CD8-positive, alpha-beta memory T cell (primary cell): ENCODE measurements at places on chromosomes 11 and 22.

DNA sequence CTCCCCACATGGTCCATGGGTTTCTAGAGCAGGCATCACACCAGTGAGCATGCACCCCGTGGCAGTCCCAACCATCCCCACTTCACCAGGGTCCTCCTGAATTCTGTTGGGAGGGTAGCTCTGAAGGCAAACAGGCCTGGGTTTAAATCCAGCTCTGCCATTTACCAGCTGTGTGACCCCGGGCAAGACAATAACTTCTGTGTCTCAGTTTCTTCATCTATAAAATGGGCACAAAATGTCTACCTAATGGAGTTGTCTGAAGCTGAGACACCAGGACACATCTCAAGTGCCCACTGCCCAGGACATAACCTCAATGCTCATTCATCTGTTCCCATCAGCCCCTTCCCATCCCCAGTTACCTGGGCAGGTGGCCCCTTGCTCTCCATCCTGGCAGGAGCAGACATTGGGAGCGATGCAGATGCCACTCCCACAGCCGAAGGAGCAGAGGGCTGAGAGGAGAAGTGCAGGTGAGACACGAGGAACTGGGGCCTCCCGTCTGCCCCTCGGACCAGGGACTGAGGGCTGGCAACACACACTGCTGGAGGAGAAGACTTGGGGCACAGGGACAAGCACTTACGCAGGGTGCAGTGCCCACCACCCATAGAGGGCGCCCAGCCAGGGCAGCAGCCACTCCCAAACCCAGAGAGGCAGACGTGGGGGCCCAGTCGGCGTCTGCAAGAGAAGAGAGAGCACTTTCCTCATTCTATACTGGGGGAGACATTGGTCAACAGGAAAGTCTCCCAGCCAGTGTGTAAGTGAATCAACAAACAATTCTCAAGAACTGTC lies 4.0 kb downstream of the VWCE start:
- DNase-seq: no peak

- no peak for DNase-seq
These were observed 352.3 kb upstream of the B3GAT1 start for GRCh38 chr11:134764367-134764766.

- DNase-seq: no peak
These were observed 29.8 kb upstream of the EED start for GRCh38 chr11:86214710-86215109.

- DNase-seq: no peak
These were observed 8.6 kb downstream of the OMP start for GRCh38 chr11:77111277-77111676.

GRCh38 chr22:41482319-41482935 lies 13.5 kb downstream of the ACO2 start:
- DNase-seq: no peak

DNA sequence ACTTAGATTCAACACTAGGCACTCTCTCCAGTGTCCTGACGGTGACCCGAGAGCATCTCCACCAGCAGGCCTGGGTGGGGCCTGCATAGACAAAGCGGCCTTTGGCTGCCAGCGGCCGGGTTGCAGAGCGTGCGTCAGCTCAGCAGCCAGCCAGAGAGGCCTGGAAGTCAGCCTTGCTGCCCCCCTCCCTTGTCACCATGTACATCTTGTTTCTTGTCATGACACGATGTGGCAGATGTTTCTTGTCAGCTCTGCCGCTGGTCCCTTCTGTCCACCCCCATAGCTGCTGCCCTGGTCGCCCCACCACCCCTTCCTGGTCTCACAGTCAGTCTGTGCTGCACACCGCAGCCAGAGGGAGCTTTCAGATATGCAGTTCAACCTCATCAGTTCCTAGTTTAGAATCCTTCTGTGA lies 33.1 kb upstream of the CBX7 start:
- no peak for DNase-seq

- no peak for DNase-seq
These were observed 12.1 kb upstream of the ELFN2 start for GRCh38 chr22:37439347-37439746.

- no peak for DNase-seq
These were observed at the start of gene DLG2 for GRCh38 chr11:85627332-85627997. TSS of gene DLG2 (minus strand) at chr11:85627344.

GRCh38 chr11:58907780-58908179 lies 31.5 kb upstream of the GLYATL1 start:
- DNase-seq: no peak

GRCh38 chr11:1765871-1766718 lies 2.4 kb upstream of the CTSD start:
- no peak for DNase-seq

DNA sequence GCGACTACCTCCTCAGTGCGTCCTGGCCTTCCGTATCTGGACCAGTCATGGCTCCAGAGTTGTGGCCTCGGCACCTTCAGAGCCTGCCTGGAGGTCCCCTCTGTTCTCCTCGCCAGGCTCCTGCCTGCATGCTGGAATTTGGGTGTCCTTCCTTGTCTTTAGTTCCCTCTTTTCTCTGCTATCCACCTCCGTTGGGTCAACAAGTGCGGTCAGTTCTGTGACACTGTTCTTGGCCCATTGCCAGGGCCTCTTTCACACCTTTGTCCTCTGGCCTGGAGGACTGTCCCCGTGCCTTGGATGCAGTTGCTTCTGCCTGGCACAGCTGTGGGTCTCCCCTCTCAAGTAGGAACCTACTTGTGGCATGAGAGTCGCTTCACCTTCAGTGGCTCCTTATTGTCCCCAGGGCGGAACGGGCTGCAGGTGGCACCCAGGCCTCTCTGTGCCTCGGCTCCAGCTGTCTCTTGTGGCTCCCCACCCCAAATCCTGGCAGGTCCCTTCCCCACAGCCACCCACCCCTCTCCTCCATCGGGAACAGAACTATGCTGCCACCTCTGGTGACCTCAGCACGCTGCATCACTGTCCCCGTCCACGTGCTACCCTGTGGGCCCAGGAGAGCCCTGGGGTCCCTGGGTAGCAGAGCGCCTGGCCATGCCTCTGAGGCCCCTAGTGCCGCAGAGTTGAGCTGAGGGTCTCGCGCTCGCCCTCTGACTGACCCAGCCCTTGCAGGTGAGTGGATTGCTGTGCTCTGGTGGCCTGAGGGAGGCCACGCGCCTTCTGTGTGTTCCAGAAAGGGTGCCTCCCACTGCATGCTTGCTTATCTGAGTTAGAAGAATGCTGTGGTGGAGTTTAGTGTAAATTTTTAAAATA lies 4.7 kb downstream of the DGCR8 start:
- DNase-seq: no peak

DNA sequence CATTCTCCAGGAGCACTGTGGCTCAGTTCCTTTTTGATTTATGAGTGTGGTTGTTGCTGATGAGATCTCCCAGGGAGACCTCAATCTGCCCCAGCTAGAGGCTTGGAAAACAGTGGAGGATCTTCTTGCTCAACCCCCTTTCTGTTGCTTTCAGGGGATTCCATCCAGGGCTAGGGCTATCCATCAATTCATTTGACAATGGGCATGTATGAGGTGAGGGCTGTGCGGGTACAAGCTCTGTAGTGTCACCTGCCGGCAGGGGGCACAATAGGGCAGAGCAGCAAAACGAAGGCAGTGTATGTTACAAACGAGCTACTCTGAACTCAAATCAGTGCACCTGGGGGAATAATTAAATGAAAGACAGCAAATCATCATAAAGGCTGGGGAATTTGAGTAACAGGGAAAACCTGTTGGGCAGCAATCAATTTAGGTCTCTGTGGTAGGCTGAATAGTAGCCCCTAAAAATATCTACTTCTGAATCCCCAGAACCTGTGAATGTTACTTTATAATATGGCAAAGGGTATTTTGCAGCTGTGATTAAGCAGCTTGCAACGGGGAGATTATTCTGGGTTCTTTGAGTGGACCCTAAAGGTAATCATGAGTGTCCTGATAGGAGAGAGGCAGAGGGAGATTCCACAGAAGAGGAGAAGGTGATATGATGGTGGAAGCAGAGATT lies 170.3 kb upstream of the ZBED5 start:
- DNase-seq: peak; percentile 80

GRCh38 chr11:12276356-12276755 lies 101.0 kb upstream of the PARVA start:
- DNase-seq: no peak

DNA sequence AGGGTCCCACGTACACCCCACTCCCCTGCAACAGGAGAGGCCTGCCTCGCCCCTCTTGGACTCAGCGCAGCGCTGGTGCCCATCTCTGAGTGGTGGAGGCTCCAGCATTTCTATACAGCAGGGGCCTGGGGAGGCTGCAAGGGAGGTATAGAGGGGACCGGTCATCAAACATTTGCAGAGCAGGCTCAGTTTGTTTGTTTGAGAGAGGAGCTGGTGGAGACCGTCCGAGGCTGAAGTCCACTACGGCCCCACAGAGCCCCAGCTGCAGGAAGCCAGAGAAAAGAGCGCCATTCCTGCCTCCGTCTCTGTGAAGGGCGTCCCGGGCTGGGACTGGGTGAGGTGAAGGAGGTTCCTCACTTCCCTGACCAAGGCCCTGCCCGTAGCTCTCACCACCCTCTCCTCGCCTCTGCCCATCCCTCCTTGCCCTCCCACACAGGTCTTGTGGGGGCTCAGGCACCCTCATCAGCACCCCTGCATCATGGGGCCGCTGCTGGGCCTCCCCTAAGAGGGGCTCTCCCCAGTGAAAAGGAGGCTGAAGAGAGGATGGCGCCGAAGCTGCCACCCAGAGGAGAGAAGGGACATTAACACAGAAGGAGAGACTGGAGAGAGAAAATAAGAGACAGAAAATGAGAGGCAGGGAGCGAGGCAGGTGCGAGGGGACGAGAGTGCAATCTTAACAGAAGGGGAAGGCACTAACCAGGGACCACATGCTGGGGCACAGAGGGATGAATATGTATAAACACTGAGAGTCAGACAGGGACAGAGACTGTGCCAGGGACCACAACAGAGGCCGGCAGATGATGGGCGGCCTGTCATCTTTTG lies 24.5 kb downstream of the RPUSD4 start:
- no peak for DNase-seq

GRCh38 chr11:76207642-76208401 lies 1.5 kb upstream of the WNT11 start:
- DNase-seq: peak; percentile 66

GRCh38 chr11:11302565-11302964 lies 50.5 kb downstream of the CSNK2A3 start:
- no peak for DNase-seq

- DNase-seq: no peak
These were observed 348.2 kb downstream of the GUCY1A2 start for GRCh38 chr11:106670069-106670468.

GRCh38 chr22:38845004-38845740 lies 1.3 kb upstream of the NPTXR start:
- DNase-seq: no peak

DNA sequence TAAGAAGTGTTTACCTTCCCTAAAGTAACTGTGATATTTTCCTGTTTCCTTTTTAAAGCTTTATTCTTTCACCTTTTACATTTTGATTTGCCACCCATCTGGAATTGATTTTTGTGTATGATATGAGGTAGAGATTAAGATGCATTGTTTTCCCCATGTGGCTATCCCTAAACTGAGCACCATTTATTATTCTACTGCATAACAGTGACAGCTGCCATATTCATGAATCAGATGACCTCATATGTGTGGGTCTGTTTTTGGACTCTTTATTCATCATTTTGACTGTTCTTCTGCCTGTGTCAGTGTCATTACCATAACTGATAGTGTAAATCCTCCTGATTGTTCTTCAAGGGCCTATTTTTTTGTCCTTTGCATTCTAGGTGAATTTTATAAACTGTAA lies 50.8 kb downstream of the HIPK3 start:
- DNase-seq: no peak

- DNase-seq: peak; percentile 42
These were observed 23.2 kb upstream of the ZBTB16 start for GRCh38 chr11:114036147-114036811.

- DNase-seq: no peak
These were observed 82.6 kb downstream of the ADAMTS15 start for GRCh38 chr11:130531061-130531460.

- DNase-seq: no peak
These were observed 6.9 kb downstream of the APOBEC3A start for GRCh38 chr22:38964306-38964705.

- no peak for DNase-seq
These were observed 88.7 kb downstream of the IGLL5 start for GRCh38 chr22:22976033-22976922.

- peak; percentile 66 for DNase-seq
These were observed 32.6 kb downstream of the PRCP start for GRCh38 chr11:82867495-82868082.

GRCh38 chr11:2260491-2261364 lies 9.7 kb downstream of the ASCL2 start:
- no peak for DNase-seq

- DNase-seq: no peak
These were observed 39.2 kb downstream of the ZFTA start for GRCh38 chr11:63729326-63729725.

DNA sequence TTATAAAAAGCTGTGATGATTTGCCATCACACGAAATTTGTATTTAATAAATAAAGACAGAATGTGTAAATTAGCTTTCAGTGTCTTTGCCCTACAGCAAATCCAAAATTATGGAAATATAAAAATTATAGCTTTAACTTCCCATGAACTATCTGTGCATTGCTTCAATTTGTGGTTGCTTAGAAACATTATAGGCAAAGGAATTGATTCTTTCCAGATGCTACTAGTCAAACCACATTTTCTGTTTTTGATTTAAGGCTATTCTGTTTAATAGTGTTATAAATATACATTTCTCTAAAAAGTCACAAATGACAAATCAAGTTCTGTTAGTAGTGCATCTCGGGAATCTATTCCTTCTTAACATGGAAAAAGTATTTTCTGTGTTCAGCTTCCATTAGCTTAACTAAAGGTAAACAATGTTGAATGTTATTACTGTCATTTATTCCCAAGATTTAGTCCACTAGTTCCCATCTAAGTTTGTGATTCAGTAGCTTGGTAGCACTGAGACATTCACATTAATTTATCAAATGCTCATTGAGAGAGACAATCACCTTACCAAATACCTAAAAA lies 1086.3 kb upstream of the CCDC90B start:
- no peak for DNase-seq

DNA sequence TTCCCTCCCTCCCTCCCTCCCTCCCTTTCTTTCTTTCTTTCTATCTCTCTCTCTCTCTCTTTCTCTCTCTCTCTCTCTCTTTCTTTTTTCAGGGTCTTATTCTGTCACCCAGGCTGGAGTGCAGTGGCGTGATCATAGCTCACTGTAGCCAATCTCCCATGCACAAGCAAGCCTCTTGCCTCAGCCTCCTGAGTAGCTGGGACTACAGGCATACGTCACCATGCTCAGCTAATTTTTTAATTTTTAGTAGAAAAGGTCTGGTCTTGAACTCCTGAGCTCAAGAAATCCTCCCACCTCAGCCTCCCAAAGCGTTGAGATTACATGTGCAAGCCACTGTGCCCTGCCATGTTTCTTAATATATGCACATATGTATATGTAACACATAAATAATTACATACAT lies 19.0 kb downstream of the TSKU start:
- DNase-seq: no peak

DNA sequence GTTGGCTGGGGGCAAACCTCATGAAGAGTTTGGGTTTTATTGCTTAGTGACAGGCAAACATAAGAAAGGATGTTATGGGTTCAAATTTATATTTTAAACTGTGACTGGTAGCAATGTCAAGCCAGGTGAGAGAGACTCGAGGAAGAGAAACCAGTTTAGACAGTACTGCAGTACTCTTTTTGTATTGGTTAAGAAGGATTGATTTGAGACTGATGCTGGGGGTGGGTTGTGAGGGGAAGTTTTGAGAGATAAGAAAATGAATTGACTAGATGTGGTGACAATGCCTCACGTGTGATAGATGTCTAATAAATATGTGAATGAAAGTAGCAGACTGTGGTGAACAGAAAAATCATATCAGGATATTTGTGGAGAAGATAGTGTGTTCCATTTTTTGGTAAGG lies 142.4 kb downstream of the DDX10 start:
- DNase-seq: no peak
